ENCODE measurements at places on chromosomes 13 and 19. TPM values are rescaled to one million over a fixed set of nuclear protein-coding genes. Genes with fewer than 3 reads are reported as not detected.
A peak's percentile ranks its signal among the peaks of the same experiment; 100 is the strongest.

- no peak for DNase-seq
These were observed 21.9 kb downstream of the GRIN2D start for GRCh38 chr19:48415395-48415794.

- DNase-seq, result peak; percentile 78
These were observed 20.1 kb upstream of the CAMSAP3 start for GRCh38 chr19:7575434-7576040.

DNA sequence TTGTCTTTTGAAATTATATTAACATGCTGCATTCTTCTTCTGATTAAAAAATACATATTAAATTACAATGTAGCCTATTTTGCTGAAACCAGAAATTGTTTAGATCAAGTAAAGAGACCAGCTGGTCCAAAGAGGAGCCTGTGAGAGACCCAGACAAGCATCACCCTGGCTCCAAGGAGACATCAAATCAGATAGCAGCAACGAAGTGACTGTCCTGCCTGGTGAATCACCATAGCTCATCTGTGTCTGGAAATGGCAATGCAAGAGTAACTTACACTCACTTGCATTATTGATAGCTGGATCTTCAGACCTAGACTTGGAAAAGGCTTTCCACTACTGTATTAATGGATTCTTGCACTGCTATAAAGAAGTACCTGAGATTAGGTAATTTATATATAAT lies 169.1 kb downstream of the KCTD12 start:
- DNase-seq, result no peak

DNA sequence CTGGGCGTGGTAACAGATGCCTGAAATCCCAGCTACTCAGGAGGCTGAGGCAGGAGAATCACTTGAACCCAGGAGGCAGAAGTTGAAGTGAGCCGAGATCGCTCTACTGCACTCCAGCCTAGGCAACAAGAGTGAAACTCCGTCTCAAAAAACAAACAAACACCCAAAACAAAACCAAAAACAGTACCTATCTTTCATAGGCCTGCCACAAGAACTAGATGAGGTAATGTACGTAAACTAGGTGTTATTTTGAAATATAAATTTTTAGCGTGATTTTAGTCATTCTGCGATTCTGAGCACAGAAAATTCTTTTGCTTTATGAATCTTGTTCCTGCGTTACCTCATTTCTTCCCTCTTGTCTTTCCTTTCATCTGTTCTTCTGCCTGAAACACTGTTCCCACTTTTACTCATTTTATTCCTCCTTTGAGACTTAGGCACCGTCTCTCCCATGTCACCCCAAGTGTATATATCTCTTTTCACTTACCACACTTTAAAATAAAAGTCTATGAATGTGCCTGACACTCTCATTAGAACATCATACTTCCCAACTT lies 238.2 kb upstream of the HTR2A start:
- DNase-seq, result no peak

FCAR gene
- total RNA-seq, result not detected

ZNF792 gene
- total RNA-seq, result 7.6 TPM

DNA sequence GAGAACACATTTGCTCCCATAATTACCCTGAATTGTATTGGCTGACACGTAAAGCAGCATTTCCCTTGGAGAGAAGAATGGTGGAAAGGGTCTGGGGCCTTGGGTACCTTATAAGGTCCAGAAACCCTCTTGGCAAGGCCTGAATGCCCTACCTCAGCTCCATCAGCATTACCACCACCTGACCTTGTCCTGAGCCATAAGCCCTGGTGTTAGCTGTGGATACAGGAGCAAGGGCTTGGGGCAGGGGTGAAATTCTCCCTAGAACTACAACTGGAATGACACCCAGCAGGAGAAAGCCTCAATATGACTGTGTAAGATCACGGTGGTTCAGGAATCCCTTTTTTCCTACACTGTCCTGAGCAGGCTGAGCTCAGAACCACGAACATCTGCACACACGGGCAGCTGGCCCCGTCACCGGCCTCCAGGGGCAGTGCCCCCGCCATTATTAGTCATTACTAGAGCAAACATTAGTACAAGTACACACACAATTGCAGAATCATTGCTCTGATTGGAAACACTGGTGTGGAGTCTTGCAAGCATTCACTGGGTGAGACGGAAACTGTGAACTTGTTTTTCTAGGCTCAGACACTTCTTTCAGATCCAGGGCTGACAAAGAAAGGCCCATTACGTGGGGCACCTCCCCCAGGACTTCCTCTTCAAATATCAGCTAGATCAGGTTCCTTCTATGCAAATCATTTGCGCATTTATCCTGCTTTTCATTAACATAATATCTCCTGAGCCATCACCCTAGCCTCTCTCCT lies 26.8 kb upstream of the MTIF3 start:
- DNase-seq, result no peak

GRCh38 chr19:31625575-31625974 lies 276.3 kb upstream of the TSHZ3 start:
- no peak for DNase-seq

DNA sequence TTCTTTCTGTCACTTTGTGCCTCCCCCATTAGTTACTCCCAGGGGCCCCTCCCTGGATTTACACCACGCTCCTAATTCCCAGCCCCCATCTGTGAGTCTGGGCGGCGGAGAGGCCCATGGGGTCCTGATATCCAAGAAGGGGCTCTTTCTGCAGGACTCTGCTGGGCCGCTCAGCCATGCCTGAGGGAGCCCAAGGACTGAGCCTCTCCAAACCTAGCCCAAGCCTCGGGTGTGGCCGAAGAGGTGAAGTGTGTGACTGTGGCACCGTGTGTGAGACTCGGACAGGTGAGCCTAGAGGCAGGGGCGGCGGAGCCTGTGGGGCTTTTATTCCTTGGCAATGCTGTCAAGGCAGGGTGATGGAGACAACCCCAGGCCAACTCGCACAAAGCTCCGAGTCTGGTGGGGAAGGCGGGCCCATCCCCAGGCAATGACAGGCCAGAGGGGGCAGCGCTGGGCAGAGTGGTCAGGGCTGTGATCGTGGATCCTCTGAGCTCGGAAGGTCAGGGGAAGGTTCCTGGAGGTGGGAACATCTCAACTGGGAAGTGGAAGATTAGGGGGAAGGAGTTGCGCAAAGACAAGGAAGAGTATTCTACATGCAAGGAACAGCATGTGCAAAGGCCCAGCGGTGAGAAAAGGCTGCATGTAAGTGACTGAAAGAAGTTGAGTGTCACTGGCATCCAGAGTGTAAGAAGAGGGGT lies 1.6 kb downstream of the PLEKHG2 start:
- DNase-seq, result peak; percentile 43

- DNase-seq, result no peak
These were observed 364.0 kb downstream of the LMO7 start for GRCh38 chr13:76000131-76000530.

DIAPH3 gene
- total RNA-seq, result 6.7 TPM

SLC27A5 gene
- 18.1 TPM for total RNA-seq

- peak; percentile 51 for DNase-seq
These were observed 1930.2 kb upstream of the PCDH20 start for GRCh38 chr13:63345835-63346234.

DNA sequence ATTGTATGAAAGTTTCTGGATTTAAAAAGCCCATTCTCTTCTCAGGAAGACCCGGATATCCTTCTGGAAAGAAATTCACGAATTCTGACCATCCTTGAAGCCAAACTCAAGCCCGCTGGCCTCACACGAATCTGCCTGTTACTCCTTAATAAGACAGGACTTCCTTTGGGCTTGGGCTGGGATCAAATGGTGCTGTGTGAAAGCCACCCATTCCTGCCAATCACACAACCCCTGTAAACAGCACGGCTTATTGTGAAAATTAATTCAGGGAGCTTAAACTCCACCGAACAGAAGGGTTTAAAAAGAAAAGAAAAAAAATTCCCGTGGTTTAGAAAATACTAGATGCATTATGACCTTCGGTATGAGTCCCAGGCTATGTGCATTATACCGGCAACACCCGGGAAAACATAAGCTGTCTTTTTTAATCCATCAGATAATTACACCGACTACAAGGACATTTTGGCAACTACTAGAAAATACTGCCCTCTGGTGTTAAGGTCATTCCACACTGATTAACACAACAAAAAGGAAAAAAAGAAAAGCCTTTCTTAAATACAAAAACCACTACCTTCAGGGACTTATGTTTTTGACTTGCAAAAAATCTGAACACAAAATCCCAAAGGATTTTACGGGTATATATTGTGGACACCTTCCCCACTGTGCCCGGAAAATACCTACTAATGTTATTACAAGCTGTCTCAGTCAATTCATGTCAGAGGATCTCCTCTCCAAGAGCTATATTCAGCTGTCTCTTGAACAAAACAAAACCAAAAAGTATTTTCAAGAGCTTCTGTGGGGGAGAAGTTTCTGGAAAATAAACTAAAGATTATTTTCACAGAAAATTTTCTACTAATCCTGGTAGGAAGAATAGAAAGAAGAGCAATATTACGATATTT lies 76.0 kb upstream of the LSM14A start:
- peak; percentile 80 for DNase-seq

DNA sequence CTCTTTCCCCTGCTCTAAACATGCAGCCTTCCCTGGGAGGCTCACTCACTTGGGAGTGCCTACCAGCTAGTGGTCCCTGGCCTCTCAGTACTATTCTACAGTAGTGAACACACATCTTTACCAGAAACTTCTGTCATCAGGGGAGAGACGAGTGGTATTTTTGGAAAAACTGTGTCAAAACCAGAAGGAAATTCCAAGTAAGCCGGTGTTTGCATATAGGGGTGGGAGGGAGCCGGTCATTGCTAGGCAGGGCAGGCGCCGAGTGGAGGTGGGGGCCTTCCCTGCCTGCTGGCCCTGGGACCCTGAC lies 7.0 kb downstream of the RPS9 start:
- no peak for DNase-seq

- DNase-seq, result no peak
These were observed 764 bp downstream of the MIR17HG start for GRCh38 chr13:91347996-91348905.

FBXO17 gene
- total RNA-seq, result 35.6 TPM

DNA sequence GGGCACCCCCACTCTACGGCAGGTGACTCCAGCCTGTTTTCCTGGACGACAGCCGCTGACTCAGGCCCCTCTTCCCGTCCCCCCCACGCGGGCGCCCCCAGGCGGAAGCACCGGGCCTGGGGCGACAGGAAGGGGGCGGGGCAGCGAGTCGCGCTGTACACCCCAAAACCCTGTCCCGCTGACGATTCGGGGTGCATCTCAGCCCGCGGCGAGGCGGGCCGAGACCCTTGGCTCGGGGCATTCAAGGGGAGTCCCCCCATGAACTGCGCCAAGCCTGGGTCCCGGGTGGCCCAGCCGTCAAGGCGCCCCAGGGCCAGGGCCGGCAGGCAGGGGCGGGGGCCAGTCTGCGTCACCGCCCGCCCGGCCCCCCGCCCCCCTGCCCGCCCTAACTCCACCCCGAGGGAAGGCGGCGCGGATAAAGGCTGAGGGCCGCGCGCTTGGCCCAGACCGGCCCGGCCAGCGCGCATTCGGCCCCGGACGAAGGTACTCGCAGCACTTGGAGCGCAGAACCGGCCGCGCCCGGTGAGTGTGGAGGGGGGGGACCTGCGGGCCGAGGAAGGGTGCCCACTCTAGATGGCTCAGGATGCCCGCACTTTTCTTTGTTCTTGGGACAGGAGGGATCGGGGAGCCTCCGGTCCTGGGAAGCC lies at the start of gene MIDN:
Gene MIDN, plus strand, starts transcription at position 445 of the 647 bp plus-strand sequence. CDS start 1,714 bp downstream, outside the sequence.
- DNase-seq, result peak; percentile 51

GSX1 gene
- total RNA-seq, result not detected

- no peak for DNase-seq
These were observed 4.2 kb downstream of the LGALS7B start for GRCh38 chr19:38793177-38793576.

DNA sequence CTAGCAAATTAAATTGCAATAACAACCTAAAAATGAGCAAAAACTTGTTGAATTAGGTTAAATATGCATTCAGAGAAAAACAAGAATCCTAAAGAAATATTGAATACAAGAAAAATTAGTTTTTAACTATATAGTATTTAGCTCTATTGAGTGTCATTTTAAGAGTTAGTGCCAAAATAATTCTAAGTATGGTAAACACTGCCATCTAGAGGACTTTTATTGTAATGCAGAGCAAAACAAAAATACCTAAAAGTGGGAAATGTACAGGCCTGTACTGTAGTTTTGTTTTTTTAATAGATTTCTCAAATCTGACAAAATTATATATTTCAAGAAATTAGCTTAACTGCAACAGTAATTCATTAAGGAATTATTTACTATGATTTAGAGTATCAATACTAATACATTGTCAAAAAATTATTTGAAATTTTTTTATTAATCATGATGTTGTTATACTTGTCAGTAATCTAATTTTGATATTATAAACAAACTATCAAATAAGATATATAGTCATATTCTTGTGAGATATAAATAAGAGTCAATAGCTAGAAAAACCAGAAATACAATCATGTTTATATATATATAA lies 8.2 kb upstream of the PCDH9 start:
- DNase-seq, result no peak

OR4F17 gene
- total RNA-seq, result not detected

GTF3A gene
- total RNA-seq, result 169 TPM

- DNase-seq, result no peak
These were observed 23.5 kb downstream of the NKPD1 start for GRCh38 chr19:45137179-45137761.

DNA sequence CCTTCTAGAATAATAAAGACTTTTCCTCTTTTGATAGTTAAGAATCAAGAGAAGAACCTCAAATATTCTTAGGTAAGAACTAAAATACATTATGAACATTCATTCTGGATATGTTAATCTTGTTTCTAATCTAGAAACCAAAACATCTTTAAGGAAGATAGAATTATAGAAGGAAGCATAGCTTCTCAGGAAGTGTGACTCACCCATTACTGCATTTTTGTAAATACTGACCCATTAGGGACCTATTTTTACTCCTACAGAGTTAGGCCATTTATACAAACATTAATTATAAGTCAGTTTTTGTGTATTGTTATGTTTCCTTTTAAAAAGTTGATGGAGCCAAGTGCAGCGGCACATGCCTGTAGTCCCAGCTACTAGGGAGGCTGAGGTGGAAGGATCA lies 147.1 kb downstream of the NUFIP1 start:
- no peak for DNase-seq
